ENCODE measurements at places on chromosomes 2 and 18. TPM values are rescaled to one million over a fixed set of nuclear protein-coding genes. Genes with fewer than 3 reads are reported as not detected.

Gene FAM110C
- total RNA-seq = 2.5 TPM

GRCh38 chr2:52613064-52613463 is 1154.5 kb upstream of the CHAC2 start:
- H3K36me3 ChIP-seq = no peaks in the 10 kb centered on the region
- peak; percentile 56 for DNase-seq
- H3K27me3 ChIP-seq = no peaks in the 10 kb centered on the region
- no peak overlapping the region for H3K27ac ChIP-seq

DNA sequence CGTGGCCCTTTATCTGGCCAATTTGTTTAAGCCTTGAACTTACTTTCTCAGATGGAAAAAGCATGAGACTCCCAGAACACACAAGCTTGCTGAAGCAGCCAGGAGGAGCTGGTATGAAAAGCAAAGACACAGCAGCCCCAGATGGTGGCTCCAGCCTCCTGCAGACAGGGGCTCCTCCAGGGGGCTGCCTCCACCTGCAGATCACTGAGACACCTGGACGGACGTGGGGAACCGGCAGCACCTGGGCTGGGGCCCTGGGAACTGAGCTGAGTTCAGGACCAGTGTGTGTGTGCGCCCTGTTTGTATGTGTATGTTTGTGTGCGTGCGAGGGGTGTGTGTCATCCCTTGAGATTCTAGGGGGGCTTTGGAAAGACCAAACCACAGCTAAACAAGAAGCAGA is 8.6 kb downstream of the CYS1 start:
- H3K27ac ChIP-seq = no peak overlapping the region
- peaks cover 22% of the 10 kb centered on the region for H3K27me3 ChIP-seq
- H3K36me3 ChIP-seq = no peaks in the 10 kb centered on the region
- H3K4me3 ChIP-seq = no peak overlapping the region
- H3K4me1 ChIP-seq = no peaks in the 10 kb centered on the region

DNA sequence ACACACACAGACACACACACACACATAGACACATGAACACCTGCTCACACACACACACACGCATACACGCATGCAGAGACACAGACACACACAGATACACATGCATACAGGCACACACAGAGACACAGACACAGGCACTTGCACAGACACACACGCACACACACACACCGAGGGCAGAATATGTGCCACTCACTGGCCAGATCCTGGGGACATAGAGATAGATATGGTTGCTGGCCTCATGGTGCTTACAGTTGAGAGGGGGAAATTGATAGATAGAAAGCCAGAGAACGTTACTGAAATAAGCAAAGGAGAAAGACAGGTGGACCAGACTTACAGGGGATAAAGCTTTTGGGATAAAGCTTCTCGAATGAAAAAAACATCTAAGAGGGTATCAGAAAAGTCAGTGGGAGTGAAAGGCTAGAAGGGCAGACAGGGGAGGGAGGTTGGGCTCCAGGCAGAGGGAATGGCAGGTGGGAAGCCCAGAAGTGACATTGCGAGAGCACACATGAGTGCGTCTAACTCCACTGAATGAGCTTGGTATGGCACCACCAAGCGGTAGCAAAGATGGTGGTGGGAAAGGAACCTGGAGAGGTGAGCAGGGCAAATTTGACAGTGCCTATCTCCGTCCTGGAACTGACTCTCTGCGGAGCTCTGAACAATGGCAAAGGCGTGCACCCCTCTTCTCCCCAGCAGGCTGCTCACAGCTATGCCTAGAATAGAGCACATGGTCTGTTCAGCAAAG is 390.1 kb upstream of the TRIB2 start:
- H3K4me3 ChIP-seq = no peak overlapping the region
- no peak overlapping the region for H3K27ac ChIP-seq
- H3K27me3 ChIP-seq = no peaks in the 10 kb centered on the region
- H3K36me3 ChIP-seq = no peaks in the 10 kb centered on the region
- DNase-seq = peak; percentile 79

- no peaks in the 10 kb centered on the region for H3K4me1 ChIP-seq
- H3K4me3 ChIP-seq = no peak overlapping the region
- no peaks in the 10 kb centered on the region for H3K27me3 ChIP-seq
Measured at GRCh38 chr2:9373047-9373446, 50.3 kb downstream of the ITGB1BP1 start.

Gene MAP3K19
- total RNA-seq = not detected

Gene VRK2
- total RNA-seq = 27.3 TPM
